ENCODE measurements at places on chromosomes 16 and 17. TPM values are rescaled to one million over a fixed set of nuclear protein-coding genes. Genes with fewer than 3 reads are reported as not detected.

Gene RSKR
- total RNA-seq, result 2.5 TPM

Gene RND2
- total RNA-seq, result 0.13 TPM

Gene ABCA9
- total RNA-seq, result not detected

Gene CD79B
- total RNA-seq, result not detected

Gene SULT1A1
- total RNA-seq, result 6.1 TPM

Gene KRT15
- total RNA-seq, result 2.9 TPM

Gene ACSM3
- total RNA-seq, result 3.1 TPM

Gene ASGR1
- 1.4 TPM for total RNA-seq

Gene PDILT
- total RNA-seq, result not detected

Gene GNG13
- not detected for total RNA-seq

Gene HOXB1
- not detected for total RNA-seq

Gene TM4SF5
- 0.54 TPM for total RNA-seq

Gene CAVIN1
- total RNA-seq, result 438 TPM

Gene CDRT15
- not detected for total RNA-seq

Gene CPPED1
- total RNA-seq, result 22.3 TPM

Gene UNC119
- 26.8 TPM for total RNA-seq

Gene TP53TG3B
- total RNA-seq, result not detected

Gene TMEM238L
- total RNA-seq, result not detected

Gene EVPL
- 18.5 TPM for total RNA-seq

Gene TMEM106A
- 0.94 TPM for total RNA-seq

Gene P4HB
- total RNA-seq, result 719 TPM

Gene AKAP10
- total RNA-seq, result 15.0 TPM

Gene PPM1E
- 0.10 TPM for total RNA-seq

Gene CA5A
- not detected for total RNA-seq

Gene PRSS21
- total RNA-seq, result not detected

Gene KCNJ12
- 1.6 TPM for total RNA-seq

Gene CFAP97D1
- 0.03 TPM for total RNA-seq

Gene SLC52A1
- 0.68 TPM for total RNA-seq

Gene ANKRD40CL
- total RNA-seq, result not detected

Gene WNT9B
- not detected for total RNA-seq

Gene FBXW10
- total RNA-seq, result 1.1 TPM

Gene IKZF3
- not detected for total RNA-seq

Gene ABCC11
- 0.16 TPM for total RNA-seq

Gene CACNA1H
- total RNA-seq, result 13.5 TPM

Gene CRHR1
- 0.20 TPM for total RNA-seq

Gene NUDT21
- total RNA-seq, result 126 TPM

Gene HSD17B2
- 0.11 TPM for total RNA-seq

Gene PRM2
- not detected for total RNA-seq

Gene ADAM11
- 1.2 TPM for total RNA-seq

Gene MYH10
- total RNA-seq, result 19.4 TPM

Gene ITGA2B
- total RNA-seq, result 1.2 TPM

Gene USP10
- total RNA-seq, result 77.1 TPM
